HFF-Myc (cell line): ENCODE measurements at places on chromosomes 12 and 14.

DNA sequence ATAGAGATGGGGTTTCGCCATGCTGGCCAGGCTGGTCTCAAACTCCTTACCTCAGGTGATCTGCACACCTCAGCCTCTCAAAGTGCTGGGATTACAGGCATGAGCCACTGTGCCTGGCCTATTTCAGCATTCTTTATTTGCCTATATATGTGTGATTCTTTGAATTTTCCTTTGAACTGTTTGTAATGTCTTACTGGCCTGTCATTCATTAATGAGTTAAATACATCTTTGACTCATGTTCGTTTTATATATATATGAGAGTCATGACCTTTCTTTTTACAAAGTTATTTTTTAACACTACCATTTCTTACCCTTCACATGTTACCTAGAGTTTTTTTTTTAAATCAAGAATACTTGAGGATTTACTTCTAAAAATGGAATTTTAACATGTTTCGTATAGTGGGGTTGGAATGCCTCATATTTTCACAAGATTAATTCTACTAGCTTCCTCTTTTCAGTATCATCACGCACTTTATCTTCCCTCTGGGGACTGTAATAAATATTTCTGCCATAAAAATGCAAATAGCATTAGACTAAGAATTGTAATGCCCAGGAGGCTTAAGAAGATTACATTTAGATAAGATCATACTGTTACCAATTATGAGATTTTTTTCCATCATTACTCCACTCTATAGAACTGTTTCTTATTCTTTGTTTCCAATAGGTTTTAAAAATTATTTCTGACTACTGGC lies 66.7 kb downstream of the NTN4 start:
- no peak for DNase-seq

DNA sequence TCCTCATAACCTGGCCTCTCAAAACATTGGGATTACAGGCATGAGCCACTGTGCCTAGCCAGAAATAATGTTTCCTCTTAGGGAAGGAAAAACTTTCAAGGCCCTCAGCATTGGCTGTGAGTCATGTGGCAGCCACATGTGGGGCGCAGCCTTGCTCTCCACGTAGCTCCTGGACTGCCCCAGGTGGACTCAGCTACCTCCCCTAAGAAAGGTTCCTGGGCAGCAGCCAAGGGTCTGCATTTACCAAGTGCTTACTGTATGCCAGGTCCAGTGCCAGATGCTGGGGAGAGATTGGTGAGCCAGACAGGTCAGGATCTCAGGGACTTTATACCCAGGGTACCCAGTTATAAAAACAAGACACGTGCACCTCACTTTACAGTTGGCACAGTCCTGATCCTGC lies 3.7 kb upstream of the TRPV4 start:
- DNase-seq: peak; percentile 35

GRCh38 chr12:5899675-5900074 lies 45.4 kb downstream of the ANO2 start:
- DNase-seq: no peak

DNA sequence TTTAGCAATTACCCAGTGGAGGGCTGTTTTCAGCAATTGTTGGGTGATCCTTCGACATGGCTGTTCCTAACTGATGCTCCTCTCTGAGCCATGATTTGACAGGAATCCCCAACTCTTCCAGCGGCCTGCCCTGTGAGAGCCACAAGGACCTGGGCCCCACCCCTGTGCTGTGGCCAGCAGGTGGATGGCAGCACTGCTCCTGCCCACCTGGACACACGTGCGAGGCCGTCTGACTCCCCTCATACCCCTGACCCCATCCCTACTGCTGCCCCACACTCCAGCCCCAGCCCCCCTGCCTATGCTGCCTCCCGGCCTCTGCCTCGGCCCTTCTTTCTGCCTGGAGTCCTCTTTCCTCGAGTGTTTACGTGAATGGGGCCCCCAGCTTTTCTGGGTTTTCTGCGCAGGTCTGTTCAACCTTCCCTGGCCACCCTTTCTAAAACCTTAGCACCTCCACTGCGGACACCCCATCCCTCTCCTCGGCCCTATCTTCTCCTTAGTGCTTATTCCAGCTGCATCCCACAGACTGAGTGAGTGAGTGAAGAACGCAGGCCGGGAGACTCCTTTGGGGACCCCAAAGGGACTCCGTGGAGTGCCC lies 111.4 kb downstream of the DICER1 start:
- no peak for DNase-seq

GRCh38 chr12:107091381-107091780 lies 2.0 kb downstream of the CRY1 start:
- no peak for DNase-seq

- no peak for DNase-seq
These were observed 8.5 kb downstream of the DHH start for GRCh38 chr12:49086116-49086515.

DNA sequence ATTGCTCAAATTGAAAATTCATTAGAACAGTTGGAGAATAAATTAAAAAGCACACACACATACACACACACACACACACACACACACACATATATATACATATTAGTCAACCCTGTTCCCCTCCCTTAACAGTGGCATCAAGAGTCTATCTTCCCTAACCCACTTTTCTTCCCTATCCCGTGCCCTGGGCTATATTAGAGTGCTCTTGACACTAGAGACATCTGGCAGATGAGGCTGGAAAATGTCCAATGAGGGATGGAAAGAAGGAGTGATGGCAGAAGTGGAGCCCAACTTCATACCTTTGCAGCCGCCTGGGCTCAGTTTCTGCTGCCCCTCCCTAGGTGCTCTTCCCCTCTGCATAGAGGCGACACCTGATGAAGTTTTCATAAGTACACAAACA lies 172.4 kb upstream of the NUDT4 start:
- DNase-seq: no peak

DNA sequence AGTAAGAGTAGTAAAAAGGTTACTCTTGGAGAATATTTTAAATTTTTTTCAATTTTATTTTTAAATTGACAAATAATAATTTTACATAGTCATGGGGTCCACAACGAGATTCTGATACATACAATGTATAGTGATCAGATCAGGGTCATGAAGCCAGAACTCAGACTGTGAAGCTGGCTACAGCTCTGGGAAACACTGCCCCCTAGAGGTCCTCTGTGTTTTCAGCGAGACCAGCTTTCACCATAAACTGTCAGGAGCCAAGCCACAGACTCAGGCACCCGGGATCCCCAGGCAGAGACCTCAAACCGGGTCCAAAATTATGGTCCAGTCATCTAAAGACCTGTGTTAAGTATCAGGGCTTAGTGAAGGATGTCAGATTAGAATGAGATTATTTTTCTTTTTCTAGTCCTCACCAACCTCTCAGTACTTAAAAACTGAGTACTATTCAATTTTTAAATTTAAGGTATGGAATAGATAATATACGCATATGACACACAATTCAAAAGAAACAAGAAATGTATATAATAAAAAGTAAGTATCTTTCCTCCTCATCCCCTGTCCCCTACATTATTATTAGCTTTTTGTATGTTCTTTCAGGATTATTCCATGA lies 397.1 kb downstream of the MDGA2 start:
- no peak for DNase-seq

DNA sequence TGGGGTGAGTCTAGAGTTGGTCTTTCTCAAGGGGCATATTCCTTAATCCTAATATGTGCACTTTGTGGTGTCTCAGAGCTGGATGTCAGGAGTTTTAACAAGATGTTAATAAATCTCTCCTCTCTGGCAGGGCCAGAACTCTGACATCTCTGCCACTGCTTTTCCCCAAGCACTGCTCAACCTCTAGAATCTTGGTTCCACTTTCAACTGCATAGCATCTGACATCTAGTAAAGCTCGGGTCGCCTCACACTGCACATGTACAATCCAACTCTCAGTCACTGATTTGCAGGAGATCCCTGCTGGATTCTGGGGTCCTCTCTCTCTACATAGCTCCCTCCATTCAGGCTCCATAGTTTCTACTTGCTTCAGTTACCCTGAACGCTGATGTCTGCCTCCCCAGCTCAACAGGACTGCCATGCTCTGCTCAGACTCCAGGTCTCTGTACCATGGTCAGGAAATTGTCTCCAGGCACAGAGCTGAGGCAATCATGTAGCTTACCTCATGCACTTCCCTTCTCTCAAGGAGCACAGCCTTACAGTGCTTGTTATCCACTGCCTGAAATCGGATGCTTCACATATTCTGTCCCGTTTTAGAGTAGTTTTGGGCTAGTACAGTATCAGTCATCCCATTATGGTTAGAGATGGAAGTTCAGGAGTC lies 1.6 kb downstream of the PTCSC3 start:
- no peak for DNase-seq

DNA sequence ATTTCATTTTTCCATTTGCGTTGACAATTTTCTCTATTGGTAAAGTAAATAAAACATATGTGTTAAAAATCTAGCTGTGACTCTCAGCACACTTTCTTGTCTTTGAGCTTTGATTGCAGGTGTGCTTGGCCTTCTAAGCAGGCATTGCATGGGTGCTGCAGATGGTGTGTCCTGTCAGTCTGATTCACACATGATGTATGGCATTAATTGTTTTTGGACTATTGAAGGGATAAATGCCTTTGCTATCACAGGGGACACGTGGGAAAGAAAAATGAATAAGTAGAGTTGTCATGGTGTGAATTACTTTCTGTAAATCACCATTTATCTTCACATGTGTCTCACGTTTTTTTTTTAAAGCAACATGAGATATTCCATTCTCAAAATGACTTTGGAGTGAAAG lies 211.3 kb upstream of the NAV3 start:
- DNase-seq: no peak

- DNase-seq: no peak
These were observed 59.1 kb upstream of the SLC6A13 start for GRCh38 chr12:321606-322326.

DNA sequence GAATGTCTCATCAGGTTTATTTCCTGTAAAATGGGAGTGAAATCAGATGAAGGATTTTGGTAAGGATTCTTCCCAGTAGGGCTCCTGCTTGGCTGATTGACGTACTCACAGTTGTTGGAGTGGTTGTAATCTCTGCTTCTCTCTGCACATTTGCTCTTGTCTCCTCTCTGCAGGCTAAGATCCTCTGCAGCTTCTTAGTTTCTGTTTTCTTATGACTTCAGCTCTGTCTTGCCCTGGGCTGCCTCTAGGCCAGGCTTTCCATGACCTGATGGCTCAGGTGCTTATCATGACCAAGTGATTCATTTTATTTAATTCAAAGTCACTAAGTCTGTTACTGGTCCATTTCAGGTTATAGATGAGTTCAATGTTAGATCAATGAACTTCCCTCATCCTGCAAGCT lies 394.5 kb upstream of the DDHD1 start:
- no peak for DNase-seq

- no peak for DNase-seq
These were observed 235.3 kb downstream of the PLCZ1 start for GRCh38 chr12:18502422-18502968.

- DNase-seq: no peak
These were observed 50.0 kb upstream of the EVL start for GRCh38 chr14:100015251-100015655.

- no peak for DNase-seq
These were observed 30.7 kb downstream of the SNRNP35 start for GRCh38 chr12:123488539-123489230.

DNA sequence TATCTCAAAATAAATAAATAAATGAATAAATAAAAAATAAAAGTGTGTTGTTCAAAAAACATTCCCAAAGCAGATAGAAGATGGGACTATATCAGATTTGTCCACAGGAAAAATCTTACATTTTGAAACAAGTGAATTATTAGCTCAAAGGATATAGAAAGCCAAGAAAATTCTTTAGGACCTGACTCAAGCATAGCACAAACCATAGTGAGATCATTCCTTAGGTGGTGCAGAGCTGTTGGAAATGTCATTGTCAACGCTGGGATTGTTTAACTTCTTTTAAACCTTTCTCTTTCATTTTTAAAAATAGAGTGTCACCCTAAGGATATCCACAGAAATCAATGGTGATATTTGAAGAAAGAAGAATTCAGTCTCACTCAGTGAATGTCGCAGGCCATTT lies 43.5 kb downstream of the DRAM1 start:
- DNase-seq: no peak

- DNase-seq: no peak
These were observed 479.8 kb downstream of the ZFP36L1 start for GRCh38 chr14:68312884-68313610.

- no peak for DNase-seq
These were observed 1.6 kb downstream of the GABARAPL1 start for GRCh38 chr12:10214136-10214894.

- DNase-seq: peak; percentile 4
These were observed 31.2 kb downstream of the CCDC59 start for GRCh38 chr12:82326905-82327503.

DNA sequence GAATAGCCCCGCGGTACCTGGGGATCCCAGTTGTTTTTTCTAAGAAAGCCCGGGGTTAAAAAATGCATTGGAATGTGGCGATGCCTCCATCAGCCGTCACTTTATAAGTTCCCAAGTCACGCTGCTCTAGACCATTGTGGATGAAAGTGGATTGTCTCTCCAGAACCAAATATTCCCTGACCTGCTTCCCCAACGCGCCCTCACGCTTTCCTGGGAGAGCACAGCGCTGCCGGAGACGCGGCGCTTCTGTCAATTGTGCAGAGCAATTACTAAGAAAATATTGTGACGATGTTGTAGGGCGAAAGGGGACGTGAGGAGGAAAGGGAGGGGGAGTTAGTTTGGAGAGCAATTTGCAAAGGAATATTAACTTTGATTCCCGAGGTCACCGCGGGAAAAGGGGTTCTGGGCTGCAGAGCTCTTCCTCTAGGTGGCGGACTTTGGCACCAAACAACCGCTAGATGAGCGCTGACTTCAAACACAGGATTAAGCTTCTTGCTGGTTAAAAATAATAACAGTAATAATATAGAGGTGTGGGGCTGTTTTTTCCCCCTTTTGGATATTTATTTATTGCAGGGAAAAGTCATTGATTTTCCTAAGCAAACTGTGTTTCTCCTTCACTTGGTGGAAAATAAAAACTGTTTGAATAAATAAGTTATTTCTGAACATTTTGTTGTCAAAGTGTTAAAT lies 9.6 kb upstream of the FOXG1 start:
- no peak for DNase-seq

DNA sequence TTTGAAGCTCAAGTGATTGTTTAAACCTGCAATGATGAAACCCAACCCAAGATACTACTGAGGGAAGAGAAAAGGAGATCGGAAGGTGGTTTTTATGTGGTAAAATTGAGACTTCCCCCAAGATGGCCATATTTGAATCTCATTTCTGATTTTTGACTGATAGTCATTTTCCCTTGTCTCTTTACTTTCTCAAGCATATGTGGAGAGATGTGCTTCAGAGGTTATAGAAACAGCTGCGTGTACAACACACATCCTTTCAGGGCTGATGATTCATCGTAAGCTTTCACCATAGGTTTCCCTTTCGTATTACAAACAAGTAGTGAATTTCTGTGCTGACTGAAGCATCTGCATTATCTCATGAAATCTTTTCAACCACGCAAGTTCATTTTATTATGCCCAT lies 276.2 kb downstream of the EMP1 start:
- no peak for DNase-seq

DNA sequence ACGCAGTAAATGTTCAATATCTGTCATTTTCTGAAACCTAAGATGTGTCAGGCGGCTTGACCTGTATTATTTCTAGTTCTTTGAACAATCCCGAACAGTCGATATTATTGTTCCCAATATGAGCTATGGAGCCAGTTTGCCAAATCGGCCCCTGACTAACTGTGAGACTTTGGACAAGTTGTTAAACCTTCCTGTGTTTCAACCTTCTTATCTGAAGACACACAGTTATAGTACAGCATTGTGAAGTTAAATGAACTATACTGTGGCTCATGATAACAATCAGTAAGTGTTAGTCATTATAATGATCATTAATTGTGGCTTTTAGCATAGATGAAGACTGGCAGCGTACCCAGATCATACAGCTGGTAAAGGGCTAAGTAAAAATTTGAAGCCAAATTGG lies 23.4 kb downstream of the DDX47 start:
- no peak for DNase-seq
